H4 (cell line): ENCODE measurements at places on chromosomes 12 and 14. TPM values are rescaled to one million over a fixed set of nuclear protein-coding genes. Genes with fewer than 3 reads are reported as not detected.

ZC3H10 gene
- total RNA-seq, result 1.9 and 2.4 TPM in 2 replicates

DNA sequence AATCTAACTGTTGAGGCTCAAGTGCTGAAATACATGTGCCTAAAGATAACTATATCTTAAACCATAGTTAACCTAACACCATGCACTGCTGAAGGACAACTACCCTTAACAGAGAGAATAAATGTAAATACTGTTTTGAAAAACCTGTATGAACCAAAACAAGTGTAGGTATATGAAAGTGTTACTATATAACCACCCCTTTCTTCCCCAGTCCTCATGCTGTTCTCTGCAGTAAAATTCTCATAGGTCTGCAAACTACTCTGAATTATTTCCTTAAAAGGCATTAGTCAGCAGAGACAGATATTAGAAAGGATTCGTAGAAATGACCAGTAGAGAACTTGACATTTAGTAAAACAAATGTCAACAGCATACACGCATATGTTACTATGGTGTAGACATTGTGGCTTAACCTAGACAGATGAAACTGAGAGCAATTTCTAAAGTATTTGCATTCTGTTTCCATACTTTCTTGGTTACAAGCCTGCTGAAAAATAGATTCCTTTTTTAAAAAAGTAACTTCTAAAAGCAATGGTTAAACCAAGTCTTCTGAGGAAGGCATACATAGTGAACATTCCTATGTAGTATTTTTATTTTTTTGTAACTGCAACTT, 13.9 kb downstream of the CSRP2 start:
- no peak for DNase-seq

DNA sequence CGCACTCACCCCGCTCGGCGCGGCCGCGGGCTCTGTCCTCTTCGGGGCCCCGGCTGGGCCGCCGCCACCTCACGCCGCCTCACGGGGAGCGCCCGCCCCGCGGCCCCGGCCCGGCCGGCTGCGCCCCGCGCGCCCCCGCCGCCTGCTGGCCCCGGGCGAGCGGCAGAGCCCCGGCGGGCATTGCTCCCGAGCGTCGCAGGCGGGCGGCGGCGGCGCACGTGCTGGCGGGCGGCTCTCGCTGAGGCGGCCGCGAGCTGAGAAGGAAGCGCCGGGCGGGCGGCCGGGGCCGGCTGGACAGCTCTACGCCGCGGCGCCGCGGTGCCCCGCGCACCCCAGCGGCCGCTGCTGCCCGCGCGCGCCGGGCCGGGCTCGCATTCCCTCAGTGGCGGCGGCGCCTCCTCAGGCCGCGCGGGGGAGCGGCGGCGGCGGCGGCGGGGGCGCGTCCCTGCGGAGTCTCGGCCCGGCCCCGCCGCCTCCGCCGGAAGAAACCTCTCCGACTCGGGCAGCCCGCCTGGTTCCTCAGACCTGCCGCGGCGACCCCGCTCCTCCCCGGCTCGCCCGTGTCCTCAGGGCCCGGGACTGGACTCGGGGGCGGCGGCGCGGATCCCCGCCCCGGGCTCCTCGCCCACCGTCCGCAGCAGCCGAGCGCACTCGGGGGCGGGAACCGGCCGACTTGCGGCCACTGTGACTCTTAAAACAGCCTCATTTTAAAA, at the start of gene PITPNM2:
PITPNM2 (minus strand) TSS at position 347 of the 713 bp plus-strand sequence. CDS start 116,500 bp downstream, outside the sequence.
- no peak for DNase-seq

HOXC9 gene
- 2.4 and 5.6 TPM in 2 replicates for total RNA-seq

SLC6A15 gene
- 12.9 and 23.4 TPM in 2 replicates for total RNA-seq

TMPRSS12 gene
- total RNA-seq, result not detected in 2 replicates
